GM04503 (cell line): ENCODE measurements at places on chromosomes 12 and 14.
A peak's percentile ranks its signal among the peaks of the same experiment; 100 is the strongest.

DNA sequence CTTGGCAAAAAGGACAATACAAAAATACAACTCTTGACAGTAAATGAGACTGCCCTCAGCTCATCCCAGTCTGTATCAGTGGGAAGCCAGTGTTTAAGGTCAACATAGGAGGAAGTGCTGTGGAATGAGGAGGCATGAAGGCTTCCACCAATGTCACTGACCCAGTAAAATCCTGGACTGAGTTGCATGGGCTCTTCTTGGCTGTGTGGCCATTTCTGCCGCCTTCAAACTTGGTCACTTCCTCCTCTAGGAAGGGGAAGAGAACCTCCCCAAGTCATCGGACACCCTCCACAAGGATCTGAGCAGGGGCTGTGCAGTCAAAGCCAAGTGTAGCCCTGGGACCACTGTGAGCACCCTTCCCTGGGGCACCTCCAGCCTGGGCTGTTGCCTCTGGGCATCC, 11.9 kb downstream of the GPR68 start:
- DNase-seq, result no peak

DNA sequence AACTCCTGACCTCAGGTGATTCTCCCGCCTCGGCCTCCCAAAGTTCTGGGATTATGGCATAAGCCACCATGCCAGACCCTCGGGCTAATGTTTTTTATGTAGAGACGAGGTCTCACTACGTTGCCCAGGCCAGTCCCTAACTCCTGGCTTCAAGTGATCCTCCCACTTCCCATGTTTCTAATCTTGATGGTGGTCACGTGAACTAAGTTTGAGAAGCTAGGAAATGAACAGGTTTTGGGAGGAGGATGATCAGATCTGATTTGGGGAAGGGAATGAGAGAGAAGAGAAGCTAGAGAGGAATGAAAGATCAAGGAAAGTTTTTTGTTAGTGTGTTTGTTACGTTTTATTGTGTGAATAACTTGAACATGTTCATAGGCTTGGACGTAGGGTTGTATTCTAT, 17.2 kb upstream of the SINHCAF start:
- DNase-seq, result no peak

GRCh38 chr12:66584673-66585072, 94.2 kb downstream of the GRIP1 start:
- DNase-seq, result no peak

DNA sequence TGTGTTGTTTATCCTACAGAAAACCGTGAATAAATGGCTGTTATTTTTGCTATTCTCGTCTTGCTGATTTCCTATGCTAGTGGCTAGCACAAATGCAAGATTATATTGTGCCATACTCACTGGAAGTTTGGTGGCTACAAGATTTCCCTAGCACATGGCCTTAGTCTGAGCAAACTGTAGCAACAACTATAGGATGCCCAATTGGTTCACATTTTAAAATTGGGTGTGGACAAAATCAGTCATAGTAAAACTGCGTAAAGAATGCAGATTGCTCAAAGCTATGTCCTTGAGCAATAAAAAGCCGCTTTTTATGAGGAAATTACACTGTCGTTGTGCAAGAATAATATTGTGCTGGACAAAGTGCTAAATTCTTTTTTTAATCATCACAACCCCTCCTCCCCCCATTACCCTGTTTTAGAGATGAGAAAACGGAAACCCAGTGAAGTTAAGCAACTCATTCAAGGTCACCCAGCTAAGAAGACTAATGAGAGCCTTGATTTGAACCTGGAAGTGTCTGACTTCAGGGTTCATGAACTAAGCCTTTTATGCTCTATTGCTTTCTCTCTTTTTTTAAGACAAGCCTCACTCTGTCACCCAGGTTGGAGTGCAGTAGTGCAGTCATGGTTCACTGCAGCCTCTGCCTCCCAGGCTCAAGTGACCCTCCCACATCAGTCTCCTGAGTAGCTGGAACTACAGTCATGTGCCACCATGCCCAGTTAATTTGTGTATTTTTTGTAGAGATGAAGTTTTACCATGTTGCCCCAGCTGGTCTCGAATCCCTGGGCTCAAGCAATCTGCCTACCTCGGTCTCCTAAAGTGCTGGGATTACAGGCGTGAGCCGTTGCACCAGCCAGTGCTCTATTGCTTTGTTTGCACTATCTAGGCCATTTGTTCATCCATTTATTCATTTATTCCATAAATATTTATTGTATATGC, 73.6 kb downstream of the SRGAP1 start:
- peak; percentile 99 for DNase-seq

DNA sequence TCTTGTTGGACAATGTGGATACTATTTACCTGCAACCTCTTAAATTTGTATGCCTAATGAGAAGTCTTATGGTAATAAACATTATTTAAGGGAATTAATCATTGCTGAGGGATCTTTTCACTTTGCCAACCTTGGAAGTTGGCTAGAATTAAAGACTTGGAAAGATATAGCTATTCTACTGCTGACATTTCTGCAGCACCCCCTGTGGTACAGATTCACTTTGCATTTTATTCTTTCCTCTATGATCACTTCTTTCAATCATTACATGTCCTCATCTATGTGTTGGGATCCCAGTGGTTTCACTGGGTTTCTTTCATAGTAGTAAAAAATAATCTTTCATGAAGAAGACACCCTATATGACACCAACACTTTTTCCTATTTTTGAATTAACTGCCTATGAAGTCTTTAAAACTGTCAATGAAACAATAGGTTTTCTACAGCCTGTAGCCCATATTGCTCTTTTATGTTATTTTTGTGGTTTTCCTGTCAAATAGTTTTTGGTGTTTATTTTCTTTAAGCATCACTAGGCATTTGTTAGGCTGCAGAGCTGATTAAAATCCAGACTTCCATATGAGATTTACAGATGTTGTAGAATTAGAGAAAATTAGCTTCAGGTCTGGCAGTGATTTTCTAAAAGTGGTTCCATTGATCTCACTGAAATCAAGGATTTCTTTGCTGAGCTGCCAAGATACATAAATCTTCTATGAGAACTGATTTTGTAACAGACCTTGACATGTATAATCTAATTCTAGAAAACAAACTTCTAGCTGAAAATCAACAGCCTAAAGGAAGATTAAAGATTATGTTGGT, 256.1 kb downstream of the NAV3 start:
- no peak for DNase-seq

DNA sequence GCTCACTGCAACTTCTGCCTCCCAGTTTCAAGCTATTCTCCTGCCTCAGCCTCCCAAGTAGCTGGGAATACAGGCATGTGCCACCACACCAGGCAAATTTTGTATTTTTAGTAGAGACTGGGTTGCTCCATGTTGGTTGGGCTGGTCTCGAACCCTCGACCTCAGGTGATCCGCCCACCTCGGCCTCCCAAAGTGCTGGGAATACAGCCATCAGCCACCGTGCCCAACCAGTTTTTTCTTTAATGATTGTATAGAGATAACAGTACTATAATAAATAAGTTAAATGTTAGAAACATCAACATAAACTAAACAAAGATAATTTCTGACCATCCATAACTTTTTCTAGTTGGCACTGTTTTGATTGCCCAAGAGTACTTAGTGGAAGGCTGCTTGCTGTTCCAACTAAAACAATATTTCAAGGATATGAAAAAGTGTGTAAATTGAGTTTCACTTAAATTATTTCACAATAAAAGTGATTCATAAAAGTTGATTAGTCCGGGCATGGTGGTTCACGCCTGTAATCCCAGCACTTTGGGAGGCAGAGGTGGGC, 5.6 kb downstream of the GON7 start:
- no peak for DNase-seq

DNA sequence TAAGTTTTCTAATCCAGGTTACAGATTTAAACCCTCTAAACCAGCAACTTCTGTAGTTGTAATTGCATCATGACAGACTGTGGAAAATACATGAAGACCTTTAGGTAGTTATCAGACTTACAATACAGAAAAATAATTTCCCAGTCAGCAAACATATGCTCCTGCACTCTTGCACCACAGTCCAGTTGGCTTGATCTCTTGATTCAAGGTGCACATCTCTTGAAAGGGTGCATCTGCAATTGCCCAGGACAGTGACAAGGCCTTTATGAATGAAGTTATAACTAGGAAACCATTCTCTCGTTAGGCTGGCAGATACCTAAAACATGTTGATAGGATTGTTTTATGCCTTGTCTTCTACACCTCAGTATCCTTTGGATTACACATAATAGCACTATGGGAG, 7.6 kb downstream of the PIWIL1 start:
- DNase-seq, result no peak

DNA sequence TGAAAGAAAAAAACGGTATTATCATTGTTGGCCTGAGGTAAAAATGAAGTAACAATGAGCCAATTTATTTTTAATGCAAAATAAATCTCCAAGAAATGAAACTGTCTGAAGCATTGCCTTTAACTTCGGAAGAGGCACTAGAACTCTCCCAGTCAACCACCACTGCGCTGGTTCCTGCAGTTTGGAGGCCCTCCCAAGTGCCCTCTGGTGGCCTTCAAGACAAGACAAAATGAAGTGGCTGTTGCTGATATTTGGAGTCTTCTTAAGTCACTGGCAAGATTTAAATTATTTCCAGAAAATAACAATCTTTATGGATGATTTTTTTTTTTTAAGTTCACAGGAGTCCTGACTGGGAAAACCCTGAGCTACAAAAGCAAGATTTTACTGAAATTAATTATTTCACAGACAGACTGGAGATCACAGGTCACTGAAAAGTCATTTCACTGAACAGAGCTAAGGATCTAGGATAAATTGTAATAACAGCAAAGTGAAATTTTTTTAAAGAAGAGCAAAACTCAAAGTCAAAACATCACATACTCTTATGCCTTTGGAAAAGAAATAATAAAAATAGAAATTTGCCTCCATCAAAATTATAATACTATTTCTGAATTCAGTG, 58.2 kb downstream of the DICER1 start:
- DNase-seq, result peak; percentile 21
